Fibroblast of skin of right biceps (primary cell): ENCODE measurements at places on chromosomes 2 and 18.

GRCh38 chr2:214322662-214323061, 88.2 kb upstream of the VWC2L start:
- DNase-seq = peak; percentile 58

DNA sequence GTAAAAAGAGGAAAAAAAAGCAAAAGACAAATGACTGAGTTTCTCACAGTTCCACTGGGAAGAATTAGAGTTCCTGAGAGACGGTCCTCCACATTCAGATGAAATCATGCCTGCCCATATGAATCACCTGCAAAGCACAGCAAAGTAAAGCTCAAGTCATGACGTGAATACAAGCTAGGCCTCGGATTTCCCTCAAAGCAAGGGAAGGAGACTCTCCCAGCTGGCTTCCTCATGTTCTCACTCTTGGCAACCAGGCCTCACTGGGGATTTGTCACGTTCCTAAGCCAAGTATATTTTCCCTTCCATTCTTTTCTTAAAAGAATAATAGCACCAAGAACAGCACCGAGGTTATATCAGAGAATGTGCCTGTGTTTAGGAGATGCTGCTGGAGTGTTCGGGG, 47.0 kb downstream of the CYP27C1 start:
- DNase-seq = peak; percentile 95

- no peak for DNase-seq
Measured at GRCh38 chr2:142714600-142714999, 162.9 kb upstream of the KYNU start.

DNA sequence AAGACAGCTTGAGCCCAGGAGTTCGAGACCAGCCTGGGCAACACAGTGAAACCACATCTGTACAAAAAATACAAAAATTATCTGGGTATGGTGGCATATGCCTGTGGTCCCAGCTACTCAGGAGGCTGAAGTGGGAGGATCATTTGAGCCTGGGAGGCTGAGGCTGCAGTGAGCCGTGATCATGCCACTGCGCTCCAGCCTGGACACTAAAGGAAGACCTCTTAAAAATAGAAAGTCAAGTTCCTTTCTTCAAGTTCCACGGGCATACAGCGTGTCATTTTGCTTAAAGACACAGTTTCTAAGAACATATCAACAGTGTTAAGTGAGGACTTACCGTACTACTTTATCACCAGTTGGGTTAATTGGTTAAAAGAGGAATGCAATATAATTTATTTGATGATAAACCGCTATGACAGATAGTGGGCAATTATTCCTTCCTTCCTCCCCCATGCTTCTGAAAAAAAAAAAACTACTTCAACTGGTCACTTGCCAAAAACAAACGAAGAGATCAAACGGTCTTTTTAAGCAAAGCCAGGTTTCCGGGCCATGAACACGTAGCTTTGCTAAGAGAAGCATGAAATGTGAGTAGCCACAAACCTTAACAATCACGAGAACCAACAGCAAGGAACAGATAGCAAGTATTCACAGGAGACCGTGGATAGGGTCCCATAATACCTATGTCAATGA, 21.4 kb downstream of the AP1S3 start:
- DNase-seq = peak; percentile 46

GRCh38 chr18:24386681-24387080, 10.9 kb downstream of the OSBPL1A start:
- DNase-seq = no peak

- peak; percentile 92 for DNase-seq
Measured at GRCh38 chr2:189674374-189675112, at the start of gene ANKAR. Gene ANKAR (plus strand): TSS chr2:189674670. CDS start chr2:189676491, 1,821 bp downstream.

DNA sequence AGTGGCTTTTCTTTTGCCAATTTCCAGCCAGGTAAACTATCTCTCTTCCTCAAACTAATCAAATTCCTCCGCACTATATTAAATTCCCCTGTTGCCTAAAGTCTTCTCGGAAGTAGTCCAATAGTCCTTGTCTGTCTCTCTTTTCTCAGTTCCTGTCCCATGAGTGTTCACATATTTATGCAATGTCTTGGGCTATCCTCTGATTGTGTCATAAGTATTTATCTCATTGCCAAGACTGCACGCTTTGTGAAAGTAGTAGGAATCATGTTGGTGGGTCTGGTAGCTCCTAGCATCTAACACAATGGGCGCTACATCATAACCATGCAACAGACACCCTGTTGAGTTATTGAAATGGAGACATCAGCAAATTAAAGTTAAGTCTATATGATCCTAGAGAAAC, 59.9 kb upstream of the POU3F3 start:
- DNase-seq = peak; percentile 80

GRCh38 chr18:74540652-74541421, 6.5 kb downstream of the CNDP1 start:
- no peak for DNase-seq

DNA sequence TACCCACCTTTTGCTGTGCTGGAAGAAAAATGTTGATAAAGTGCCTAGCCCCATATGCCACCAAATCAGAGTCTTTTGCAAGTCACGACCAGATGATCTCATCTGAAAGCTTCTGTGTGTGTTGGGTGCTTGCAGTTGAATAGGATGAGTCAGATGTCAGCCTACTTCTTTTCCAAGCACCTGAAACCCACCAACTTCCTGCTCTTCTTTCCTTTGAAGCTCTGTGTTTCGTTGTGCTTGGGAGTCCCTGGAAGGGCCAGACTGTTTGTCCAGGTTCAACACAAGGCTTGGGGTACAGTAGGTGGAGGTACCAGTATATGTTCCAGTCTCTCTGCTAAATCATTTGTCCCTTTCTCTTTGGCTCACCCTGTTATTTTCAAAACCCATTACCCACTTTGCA, 36.8 kb upstream of the LCLAT1 start:
- peak; percentile 82 for DNase-seq

DNA sequence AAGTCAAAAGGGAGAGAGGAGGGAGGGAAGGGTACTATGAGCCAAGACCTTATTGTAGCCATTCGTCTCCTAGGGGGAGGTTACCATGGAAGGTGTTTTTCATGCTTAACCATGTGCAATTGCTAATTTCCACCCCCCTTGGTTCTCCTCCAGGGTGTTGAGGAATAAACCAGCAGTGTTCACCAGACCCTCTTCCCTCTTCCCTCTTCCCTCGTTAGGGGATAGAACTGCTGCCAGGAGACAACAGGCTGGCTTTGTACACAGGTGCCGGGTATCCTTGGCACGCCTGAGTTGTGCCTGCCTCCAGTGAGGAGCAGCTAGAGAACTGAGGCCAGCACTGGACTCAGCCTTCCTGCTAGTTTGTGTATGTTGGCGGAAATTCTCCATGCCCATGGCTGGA, 41.1 kb upstream of the ARL5A start:
- no peak for DNase-seq

GRCh38 chr2:20917719-20918572, 95.0 kb upstream of the LDAH start:
- peak; percentile 13 for DNase-seq

GRCh38 chr2:34161549-34161948, 562.5 kb upstream of the FAM98A start:
- DNase-seq = peak; percentile 16

GRCh38 chr2:195543902-195544894, 112.8 kb upstream of the SLC39A10 start:
- DNase-seq = peak; percentile 71

GRCh38 chr2:105907184-105907583, 162.5 kb downstream of the NCK2 start:
- no peak for DNase-seq

GRCh38 chr18:25734336-25734735, 356.1 kb downstream of the SS18 start:
- no peak for DNase-seq

DNA sequence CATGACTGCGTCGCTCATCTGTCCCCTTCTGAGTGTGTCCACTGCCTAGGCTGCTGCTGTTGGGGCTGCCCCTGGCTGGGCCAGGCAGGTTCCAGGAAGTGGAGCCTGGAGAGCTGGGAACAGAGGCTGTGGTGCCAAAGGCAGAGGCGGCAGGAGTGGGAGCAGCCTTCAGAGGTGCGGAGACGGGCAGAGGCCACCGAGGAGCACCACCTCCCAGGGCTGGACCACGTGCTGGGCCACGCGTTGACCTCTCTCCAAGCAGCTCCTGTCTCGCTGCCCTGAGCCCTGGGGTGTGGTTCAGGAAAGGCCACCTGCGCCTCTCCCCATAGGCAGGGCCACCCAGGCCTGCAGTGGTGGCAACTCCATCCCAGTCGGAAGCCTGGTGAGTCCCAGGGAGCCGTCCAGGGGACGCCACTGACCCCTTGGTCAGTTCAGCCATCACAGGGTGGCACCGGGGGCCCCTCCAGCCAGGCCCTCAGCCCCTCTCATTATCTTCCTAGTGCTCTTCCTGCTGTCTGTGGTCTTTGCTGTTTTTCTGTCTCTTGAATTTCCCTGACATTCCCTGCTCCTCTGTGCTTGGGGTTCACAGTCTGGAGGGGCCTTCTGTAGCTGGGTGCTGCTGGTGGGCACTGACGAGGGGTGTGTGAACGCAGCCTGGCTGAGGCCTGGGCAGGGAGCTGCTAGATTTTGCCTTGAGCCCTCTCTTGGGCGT, 122.8 kb upstream of the HS6ST1 start:
- DNase-seq = no peak

- peak; percentile 54 for DNase-seq
Measured at GRCh38 chr2:20424300-20425290, 22.3 kb upstream of the RHOB start.

DNA sequence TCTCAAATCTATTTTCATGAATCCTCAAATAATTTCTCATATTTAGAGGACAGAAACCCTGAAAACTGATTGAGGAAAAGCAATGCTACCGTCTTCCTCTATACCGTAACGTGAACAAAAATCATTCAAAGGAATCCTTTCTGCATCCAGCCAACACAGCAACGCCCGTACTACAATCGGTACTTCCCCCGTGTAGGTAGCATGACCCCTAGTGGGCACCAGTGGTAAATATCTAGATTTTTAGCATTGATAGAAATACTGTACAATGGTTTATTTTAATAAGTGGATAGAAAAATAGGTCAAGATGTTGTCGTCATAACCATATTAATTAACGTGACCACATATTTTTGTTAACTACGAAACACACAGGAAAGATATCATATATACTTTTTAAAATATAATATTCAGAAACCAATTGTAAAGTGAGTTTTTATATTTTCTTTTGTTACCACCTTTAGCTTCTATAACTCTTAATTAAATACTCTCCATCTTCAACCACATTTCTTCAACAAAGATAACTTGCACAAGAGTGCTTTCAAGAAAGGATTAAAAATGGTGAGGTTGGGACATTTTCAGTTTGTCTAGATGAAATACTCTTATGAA, 194.1 kb downstream of the SS18 start:
- DNase-seq = peak; percentile 56

- no peak for DNase-seq
Measured at GRCh38 chr18:28468901-28469300, 292.0 kb upstream of the CDH2 start.

GRCh38 chr18:41828137-41828536, 126.9 kb upstream of the PIK3C3 start:
- no peak for DNase-seq

GRCh38 chr2:163944347-163944737, 208.5 kb upstream of the FIGN start:
- no peak for DNase-seq
